ENCODE measurements at places on chromosomes 7 and 10. TPM values are rescaled to one million over a fixed set of nuclear protein-coding genes. Genes with fewer than 3 reads are reported as not detected.

The FFAR4 gene
- polyA plus RNA-seq = not detected

- DNase-seq = no peak
- H3K27ac ChIP-seq = peak overlapping the region; percentile 18
- peaks cover 57% of the 10 kb centered on the region for H3K4me1 ChIP-seq
- H3K4me3 ChIP-seq = no peak overlapping the region
- no peaks in the 10 kb centered on the region for H3K36me3 ChIP-seq
Measured at GRCh38 chr7:106110238-106110560, 1.9 kb downstream of the SYPL1 start.

DNA sequence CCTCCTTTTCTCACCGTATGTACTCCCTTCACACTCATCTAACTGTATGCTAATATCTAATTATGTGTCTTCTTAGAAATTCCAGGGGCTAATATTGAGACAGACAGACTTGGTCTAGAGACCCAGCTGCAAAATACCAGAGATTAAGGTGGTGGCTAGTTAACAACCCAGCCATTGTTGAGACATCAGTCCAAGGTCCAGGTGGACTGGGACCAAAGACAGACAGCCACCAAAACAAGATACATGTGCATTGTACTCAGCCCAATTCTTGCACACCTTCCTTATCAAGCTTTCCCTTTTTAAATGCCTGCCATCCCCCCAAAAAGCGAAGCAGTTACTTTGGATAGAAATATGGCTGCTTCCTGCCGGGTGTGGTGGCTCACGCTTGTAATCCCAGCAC lies 43.3 kb upstream of the LRRN3 start:
- H3K4me3 ChIP-seq = no peak overlapping the region
- DNase-seq = no peak
- H3K36me3 ChIP-seq = no peaks in the 10 kb centered on the region
- H3K4me1 ChIP-seq = no peaks in the 10 kb centered on the region
- no peaks in the 10 kb centered on the region for H3K27me3 ChIP-seq
- no peak overlapping the region for H3K27ac ChIP-seq

DNA sequence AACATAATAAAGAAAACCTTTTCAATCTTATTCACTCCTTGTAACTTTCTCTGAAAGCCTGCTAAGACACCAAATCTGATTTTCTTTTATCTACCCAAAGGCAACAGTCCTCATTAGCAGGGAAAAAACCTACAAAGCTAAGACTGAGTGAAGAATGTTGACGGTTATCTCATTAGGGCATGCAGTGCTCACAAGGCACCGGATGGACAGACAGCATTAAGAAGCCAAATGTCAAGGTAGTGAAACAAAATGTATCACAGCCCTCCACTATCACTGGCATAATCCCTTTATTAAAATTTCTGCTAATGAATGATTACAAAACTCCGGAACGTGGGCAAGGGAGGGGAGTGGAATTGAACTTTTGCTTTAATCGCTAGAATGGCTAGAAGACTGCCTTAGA lies 442.8 kb downstream of the NEBL start:
- H3K4me3 ChIP-seq = no peak overlapping the region
- no peaks in the 10 kb centered on the region for H3K27me3 ChIP-seq
- H3K27ac ChIP-seq = no peak overlapping the region
- H3K36me3 ChIP-seq = no peaks in the 10 kb centered on the region
- no peaks in the 10 kb centered on the region for H3K4me1 ChIP-seq

DNA sequence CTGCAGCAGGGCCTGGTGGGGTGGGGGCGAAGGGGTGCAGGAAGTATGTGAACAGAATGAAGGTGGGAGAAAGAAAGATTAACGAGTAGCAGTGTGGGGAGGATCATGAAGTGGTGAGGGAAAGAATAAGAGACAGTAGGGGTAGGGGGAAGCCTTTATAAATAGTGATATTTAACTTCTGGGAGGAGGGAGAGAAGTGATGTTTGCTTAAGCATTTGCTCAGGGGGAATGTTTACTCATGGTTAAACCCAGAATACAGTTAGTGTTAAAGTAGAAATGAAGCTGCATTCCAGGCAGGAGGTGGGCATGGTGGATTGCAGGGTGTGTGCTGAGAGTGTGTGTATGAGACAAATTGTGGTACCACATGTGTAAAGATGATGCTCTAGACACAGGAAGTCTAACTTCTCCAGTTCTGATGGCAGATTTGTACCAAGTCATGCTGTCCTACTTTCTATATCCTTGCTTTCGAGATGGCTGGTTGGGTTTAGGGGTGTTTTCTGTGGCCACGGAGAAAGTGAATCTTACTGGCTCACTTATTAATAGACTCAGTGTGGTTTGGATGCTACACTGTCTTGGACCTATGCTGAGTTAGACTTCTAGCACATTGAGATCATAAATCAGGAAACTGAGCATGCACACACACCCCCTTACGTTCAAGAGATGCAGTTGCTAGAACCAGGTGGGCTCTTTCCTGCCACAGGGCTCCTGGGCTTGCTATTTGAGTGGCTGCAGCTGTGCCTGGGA lies 10.6 kb upstream of the DNMBP start:
- no peak overlapping the region for H3K27ac ChIP-seq
- no peaks in the 10 kb centered on the region for H3K27me3 ChIP-seq
- no peaks in the 10 kb centered on the region for H3K36me3 ChIP-seq
- DNase-seq = no peak
- no peak overlapping the region for H3K4me3 ChIP-seq
- H3K4me1 ChIP-seq = no peaks in the 10 kb centered on the region

DNA sequence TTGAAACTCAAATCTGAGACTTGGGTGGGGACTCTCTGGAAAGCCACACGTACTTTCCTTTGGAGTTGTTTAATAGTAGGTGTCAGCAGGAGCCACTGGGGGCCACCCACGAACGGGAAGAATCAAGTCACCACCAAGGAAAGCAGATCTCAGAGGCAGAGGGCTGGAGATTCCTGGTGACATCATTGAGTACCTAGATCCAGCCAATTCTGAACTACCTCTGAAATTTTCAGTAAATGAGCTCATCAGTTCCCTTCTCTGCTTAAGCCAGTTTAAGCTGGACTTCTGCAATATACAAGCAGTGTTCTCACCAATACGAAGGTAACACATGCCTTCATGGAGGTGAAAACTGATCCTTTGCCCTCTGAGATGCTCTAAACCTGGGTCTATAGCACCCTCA lies 99.3 kb upstream of the SORCS3 start:
- no peaks in the 10 kb centered on the region for H3K4me1 ChIP-seq
- H3K27ac ChIP-seq = no peak overlapping the region
- no peaks in the 10 kb centered on the region for H3K27me3 ChIP-seq
- no peak overlapping the region for H3K4me3 ChIP-seq
- no peak for DNase-seq
- H3K36me3 ChIP-seq = no peaks in the 10 kb centered on the region

- DNase-seq = no peak
- no peaks in the 10 kb centered on the region for H3K36me3 ChIP-seq
- H3K4me1 ChIP-seq = no peaks in the 10 kb centered on the region
- H3K27me3 ChIP-seq = no peaks in the 10 kb centered on the region
Measured at GRCh38 chr7:66609176-66609575, 19.5 kb upstream of the KCTD7 start.

DNA sequence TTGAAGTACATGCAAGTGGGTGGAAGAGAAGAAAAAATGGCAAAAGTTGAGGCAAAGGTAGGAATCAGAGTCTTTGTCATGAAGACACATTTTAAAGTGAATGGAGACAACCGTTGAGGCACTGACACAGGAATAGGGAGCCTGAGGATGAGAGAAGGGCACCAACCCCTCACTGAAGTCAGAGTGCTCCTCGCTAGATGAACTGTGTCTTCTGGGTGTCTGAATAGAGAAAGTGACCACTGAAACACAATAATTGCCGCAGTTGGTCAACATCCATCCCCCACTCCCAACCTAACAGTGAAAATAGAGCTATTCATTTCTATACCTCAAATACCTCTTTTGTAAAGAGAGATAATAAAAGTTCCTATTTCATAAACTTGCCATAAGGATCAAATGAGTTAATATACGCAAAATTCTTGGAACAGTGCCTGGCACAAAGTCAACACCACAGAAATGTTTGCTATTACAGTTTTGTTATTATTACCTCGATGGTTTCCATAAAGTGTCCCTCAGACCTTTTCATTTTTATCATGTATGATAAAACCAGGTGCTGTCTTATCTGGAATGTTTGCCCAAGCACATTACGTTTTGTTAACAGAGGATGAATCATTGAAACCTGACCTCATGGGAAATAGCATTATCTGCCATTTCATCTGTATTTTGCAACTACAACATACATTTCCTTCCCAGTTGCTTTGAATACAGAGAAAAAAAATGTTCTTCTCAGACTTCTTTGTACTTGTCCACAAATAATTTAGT lies 61.8 kb upstream of the SP4 start:
- H3K4me3 ChIP-seq = no peak overlapping the region
- H3K27ac ChIP-seq = no peak overlapping the region
- no peaks in the 10 kb centered on the region for H3K27me3 ChIP-seq
- peaks cover 23% of the 10 kb centered on the region for H3K4me1 ChIP-seq

Data from CD4-positive, alpha-beta memory T cell (primary cell).